ENCODE measurements at places on chromosomes 13 and 19. TPM values are rescaled to one million over a fixed set of nuclear protein-coding genes. Genes with fewer than 3 reads are reported as not detected.

Gene PLIN4
- polyA plus RNA-seq = 0.20 TPM

Gene GJA3
- polyA plus RNA-seq = 0.17 TPM

Gene CACNG7
- 6.3 TPM for polyA plus RNA-seq

Gene ADGRE2
- polyA plus RNA-seq = 0.26 TPM

Gene CRX
- polyA plus RNA-seq = not detected

Gene PTH2
- polyA plus RNA-seq = not detected

Gene ZNF135
- not detected for polyA plus RNA-seq

Gene RNF17
- polyA plus RNA-seq = not detected

Gene PODNL1
- 1.8 TPM for polyA plus RNA-seq

Gene ZNF439
- not detected for polyA plus RNA-seq

Gene MISP3
- 2.1 TPM for polyA plus RNA-seq

Gene INSL3
- polyA plus RNA-seq = 0.25 TPM

Gene PCDH17
- polyA plus RNA-seq = not detected

Gene ARHGAP45
- polyA plus RNA-seq = 1.5 TPM
